ENCODE measurements at places on chromosomes 7 and 10.

GRCh38 chr10:30437031-30437841 lies 3.3 kb downstream of the MAP3K8 start:
- no peak for DNase-seq

DNA sequence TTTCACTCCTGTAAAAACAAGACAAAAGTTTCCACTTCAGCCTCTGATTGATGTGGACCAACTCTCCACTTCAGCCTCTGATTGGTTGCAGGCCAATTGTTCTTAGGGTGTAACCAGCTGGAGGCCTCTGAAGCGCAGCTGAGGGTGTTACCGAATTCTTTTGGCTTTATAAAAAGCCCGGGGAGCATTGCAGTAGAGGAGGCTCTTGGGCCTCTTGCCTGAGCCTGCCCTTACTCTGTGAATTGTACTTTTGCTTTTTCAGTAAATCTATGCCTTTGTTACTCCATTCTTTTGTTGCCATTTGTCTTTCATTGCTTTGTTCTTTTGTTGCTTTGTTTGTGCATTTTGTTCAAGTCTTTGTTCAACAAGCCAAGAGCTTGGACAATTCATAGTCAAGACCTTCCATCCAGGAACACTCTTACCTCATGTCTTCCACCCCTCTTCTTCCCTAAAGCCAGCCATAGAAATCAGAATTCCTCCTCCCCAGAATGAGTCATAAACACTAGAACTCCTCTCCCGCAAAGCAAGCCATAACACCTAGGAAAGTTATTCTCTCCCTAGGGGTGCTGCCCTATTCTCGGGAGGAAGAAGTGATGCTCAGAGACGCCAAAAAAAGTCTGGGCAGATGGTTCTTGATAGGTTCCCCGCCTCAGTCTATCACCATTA lies 53.5 kb upstream of the ARMC3 start:
- DNase-seq, result no peak

DNA sequence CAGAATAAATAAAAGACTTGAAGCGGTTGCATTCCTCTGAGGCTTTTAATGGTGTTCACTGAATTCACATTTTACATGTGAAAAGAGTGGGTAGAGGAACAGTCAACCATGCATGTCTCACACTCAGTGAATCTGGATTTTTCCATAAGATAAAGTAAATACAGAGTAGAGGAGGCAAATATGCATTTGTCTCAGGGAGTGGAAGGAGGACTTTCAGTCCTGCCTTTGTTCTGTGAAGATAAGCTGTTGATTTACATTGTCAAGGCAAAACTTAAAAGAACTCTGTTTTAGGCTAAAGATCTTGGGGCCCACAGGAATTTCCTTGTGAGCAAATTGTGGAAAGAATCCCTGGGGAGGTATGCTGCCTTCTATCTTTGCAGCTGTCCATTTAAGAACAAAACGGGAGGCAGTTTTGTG lies 825.3 kb upstream of the MBL2 start:
- no peak for DNase-seq

- no peak for DNase-seq
Observed at GRCh38 chr7:150340024-150340749, 1.2 kb downstream of the RARRES2 start.

- no peak for DNase-seq
Observed at GRCh38 chr10:72092171-72092924, 4.0 kb upstream of the SPOCK2 start.

DNA sequence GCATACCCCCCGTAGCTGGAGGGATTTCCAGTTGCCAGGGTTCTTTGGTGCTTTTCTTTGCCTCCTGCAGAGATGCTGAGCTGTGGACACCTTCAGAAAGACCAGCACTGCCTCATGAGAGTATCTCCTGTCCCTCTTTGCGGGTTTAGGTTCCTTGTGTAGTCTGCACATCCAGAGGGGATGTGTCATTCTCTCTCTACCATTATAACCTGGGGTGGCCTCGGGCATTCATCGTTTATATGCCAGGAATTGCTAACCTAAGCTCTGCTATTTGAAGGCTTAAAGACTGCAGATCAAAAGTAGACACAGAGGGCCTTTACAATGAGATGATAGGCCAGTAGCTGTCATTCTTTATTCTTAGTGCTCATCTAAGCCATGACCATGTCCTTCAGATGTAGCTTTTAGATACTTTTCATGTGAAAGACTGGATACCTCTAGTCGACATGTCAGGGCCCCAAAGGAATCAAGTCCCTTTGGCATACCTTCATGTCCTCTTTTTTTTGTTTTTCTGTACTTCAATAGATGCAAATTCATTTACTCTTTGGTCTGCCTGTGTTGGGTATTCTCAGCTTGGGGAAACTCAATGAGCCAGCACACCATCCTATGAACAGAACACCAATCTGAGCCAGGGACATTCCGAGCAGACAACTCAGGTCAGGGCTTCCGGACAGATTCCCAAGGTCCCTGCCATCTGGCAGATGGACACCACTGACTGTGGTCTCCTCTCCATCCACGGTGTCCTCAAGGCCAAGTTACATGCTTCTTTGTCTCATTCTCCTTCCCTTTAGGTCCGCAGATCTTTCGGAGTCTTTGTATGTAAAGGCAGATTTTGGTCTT lies 129.3 kb downstream of the NRF1 start:
- no peak for DNase-seq

- peak; percentile 56 for DNase-seq
Observed at GRCh38 chr10:71812016-71812912, 38.8 kb downstream of the PSAP start.

GRCh38 chr7:33369888-33370287 lies 240.5 kb downstream of the BBS9 start:
- DNase-seq, result no peak

- no peak for DNase-seq
Observed at GRCh38 chr10:133489816-133490588, 36.3 kb downstream of the SCART1 start.

GRCh38 chr10:103350517-103351260 lies at the start of gene PCGF6:
PCGF6 (minus strand) TSS chr10:103351140; CDS start chr10:103351066, 74 bp downstream.
- DNase-seq, result peak; percentile 50

- no peak for DNase-seq
Observed at GRCh38 chr10:73932620-73933112, 21.7 kb downstream of the PLAU start.

DNA sequence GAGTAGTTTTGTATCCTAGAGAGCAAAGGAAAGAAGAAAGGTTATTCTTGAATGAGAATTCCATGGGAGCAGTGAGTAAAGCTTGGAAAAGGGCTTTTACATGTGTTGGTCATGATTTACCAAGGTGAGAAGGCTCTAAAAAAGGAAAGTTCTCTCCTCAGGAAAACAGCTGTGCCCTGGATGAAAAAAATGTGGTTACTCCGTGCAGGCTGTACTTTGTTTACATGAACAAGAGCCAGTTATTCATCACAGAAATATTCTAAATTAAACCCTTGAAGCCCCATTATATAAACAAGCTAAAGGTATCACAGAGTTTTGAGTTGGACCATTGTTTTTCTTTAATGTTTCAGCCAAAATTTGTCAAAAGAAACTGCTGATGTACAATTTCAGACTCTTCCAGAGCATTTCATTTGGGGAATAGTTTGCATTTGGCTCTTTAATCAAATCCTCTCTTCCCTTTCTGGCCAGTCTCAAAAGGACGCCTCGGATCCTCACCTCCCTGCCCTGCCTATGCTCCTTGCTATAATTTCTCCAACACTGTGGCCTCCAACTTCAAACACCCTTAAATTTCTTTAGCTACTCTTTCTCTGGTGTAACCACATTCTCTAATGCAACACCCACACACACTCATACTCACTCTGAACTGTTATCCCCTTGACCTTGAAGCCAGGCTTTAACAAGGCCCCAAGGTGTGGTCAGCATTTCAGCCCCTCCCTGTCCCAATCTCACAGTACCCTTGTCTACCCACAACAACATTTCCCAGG lies 47.4 kb downstream of the AFAP1L2 start:
- no peak for DNase-seq

DNA sequence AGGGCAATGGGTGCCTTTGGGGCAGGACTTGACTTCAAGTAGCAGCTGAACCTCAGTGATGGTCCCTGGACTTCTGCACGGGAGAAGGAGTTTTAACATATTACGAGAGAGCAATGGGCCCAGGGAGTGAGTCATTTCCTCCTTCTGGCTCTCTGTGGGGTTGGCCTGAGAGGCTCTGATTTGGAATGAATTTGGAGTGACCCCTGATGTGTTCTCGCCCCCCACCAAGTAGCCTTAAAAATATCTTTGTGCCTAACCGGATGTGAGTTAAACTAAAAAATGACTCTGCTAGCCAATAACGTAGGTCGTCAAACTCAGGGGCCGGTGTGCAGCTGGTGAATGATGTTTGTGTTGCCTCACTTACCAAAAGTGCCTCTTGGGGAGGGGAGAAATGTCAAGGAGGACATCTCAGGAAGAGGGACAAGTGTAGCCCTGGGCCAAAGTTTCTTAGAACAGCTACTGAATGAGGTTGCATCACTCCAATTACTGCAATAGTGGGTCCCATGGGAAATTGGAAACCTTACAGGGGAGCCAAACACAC lies 656.6 kb downstream of the INHBA start:
- DNase-seq, result no peak

GRCh38 chr10:29249018-29249417 lies 39.9 kb upstream of the LYZL1 start:
- DNase-seq, result no peak
